ENCODE measurements at places on chromosomes 11 and 22. TPM values are rescaled to one million over a fixed set of nuclear protein-coding genes. Genes with fewer than 3 reads are reported as not detected.

DNA sequence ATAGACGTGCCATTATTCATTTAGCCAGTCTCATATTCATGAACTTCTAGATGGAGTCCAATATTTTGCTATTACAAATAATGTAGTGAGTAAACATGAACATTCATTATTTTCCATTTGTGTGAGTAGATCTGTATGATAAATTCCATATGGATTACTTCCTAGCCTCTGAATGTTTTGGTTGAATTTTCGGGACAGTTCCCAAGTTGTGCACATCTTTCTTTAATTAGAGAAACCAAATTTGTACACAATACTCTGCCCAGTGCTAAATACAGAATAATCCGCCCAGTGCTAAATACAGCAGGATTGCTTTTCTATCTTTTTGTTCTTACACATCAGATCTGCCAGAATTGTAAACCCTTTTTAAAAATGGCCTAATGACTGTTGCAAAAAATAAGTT lies 17.1 kb upstream of the APLP2 start:
- DNase-seq = no peak

Gene SGSM1
- total RNA-seq = 11.1 TPM

DNA sequence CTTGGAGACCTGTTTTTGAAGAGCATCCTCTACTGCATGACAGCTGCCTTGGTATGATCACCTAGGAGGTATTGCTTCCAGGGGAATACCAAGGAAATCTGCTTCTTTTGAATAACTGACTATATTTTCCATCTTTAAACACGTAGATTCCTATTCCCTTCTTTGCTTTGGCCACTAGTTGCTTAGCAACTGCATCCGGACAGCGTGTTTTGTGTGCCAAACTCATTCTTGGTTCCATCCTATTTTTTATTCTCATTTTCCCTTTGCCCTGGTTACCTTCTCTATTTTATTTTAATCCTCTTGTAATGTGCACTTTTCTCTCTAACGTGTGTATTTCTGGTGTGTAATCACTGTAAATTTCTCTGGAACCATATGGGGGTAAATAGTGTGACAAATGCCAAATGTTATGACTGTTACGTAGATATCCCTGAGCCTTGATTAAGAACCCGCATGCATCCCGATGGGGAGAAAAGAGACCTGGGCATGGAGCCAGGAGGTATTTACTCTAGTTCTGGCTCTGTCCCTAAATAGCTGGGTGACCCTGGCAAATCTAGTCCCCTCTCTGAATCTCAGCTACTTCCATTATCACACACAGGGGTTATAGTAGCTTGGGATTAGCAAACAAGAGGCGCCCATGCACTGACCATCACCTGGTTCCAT lies 241.7 kb downstream of the MIAT start:
- DNase-seq = no peak

- DNase-seq = no peak
Observed at GRCh38 chr11:77523712-77524111, 49.8 kb upstream of the PAK1 start.

- DNase-seq = no peak
Observed at GRCh38 chr11:96990914-96991313, 601.1 kb downstream of the JRKL start.
